ENCODE measurements at places on chromosomes 2 and 18.

GRCh38 chr2:205539603-205540002 is 142.7 kb upstream of the NRP2 start:
- no peak for DNase-seq

DNA sequence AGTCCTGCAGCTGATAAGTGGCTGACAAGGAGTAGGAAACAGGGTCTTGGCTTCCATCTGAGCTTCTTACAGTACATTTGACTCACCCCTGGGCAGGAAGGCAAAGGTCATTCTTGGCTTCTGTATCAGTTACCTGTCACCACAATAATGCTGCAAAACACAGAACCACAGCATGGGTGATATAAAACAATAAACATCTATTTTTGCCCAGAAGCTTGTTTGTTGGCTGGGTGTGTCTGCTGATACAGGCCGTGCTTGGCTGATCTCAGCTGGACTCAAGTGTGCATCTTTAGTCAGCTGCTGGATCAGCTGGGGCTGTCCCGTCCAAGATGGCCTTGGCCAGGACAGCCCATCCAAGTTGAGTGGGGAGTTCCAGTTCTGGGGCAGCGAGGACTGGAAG is 34.7 kb downstream of the ONECUT2 start:
- DNase-seq = no peak

GRCh38 chr18:70256994-70257393 is 31.9 kb upstream of the SOCS6 start:
- DNase-seq = no peak

DNA sequence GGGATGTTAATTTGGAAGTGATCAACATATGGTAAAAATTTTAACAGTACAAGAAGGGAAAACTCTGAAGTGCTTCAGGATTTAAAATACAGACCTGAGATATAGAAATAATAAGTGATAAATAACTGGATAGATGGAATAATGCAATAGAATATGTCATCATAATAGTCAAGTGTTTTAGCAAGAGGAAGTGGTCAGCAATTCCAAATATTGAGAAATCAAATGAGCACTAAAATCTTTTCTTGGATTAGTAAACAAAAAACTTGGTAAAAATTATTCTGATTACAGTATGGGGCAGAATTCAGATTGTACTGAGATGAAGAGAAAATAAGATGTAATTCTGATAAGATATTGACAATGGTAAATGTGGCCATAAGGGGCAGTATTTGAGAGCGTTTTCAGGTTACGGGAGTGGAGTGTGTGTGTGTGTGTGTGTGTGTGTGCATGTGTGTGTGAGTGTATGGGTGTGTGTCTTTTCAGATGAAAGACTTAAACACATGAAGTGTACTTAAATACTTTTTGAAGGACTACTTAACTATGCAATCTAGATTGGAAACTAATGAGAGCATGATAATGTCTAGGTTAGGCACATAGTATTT is 217.9 kb upstream of the ITGA4 start:
- no peak for DNase-seq

DNA sequence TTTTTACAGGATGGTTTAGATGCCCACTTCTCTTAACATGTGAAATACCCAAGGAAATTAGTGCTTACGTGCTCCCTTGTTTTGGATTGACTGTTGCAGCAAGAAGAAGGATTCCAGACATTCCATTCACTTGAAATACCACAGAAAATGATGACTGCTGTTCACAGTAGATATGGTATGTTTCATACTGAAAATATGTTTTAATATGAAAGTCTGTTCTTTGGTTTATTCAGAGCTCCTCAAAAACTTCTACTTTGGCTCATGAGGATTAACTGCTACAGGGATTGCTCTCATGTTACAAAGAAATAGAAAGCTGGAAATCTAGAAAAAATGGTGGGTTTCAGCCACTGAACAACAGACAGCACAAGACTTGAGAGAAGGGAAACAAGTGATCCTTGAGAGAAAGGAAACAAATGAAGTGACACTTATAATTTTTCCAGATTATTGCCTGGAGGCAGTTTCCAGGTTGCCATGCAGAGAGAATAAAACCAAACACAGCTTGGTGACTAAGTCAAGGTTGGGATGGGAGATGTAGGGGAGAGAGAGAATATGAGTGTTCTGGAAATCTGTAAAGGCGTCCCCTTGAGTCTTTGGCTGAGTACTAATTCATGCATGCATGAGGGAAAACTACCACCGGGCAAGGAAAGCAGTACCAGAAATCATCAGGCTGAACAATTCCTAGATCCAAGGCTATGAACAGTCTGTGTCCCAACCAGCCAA is 348.1 kb downstream of the CLIP4 start:
- no peak for DNase-seq
